ENCODE measurements at places on chromosomes 1 and 21.

DNA sequence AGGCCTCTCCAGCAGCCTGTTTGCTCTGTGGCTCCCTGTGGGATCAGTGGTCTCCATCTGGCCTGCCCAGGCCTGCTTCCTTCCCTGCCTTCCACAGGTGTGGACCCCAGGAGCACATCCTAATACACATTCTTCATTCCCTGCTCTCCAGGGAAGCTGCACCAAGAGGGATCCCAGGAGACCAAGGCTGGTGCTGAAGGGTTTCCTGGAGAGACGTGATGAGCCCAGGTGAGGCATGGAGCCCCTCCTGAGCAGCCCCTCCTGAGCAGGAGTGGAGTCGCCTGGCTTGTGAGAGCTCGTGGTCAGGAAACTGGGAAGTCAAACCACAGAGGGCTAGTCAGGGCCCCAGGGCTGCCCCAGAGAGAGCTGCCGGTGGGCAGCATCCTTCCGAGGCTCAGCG is 561.4 kb downstream of the MATN1 start:
- no peak for DNase-seq

GRCh38 chr1:150544204-150544603 is 5.0 kb upstream of the ADAMTSL4 start:
- peak; percentile 28 for DNase-seq

DNA sequence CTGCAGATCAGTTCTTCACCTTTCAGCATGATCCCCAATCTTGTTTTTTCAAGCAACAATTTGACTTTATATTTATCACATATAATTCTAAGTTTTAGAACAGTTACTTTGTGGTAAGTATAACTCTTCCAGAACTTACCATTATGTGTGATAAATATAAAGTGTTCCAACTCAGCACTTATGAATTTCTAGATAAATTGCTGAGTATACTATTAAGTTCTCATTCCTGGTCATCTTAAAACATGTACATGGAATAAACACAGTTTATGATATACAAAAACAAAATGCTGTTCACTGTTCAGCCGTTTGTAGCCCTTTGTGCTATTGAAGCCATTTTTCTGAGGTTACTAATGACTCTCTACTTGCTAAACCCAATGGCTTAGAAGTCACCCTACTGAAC is 5.1 kb upstream of the XPR1 start:
- DNase-seq: no peak

DNA sequence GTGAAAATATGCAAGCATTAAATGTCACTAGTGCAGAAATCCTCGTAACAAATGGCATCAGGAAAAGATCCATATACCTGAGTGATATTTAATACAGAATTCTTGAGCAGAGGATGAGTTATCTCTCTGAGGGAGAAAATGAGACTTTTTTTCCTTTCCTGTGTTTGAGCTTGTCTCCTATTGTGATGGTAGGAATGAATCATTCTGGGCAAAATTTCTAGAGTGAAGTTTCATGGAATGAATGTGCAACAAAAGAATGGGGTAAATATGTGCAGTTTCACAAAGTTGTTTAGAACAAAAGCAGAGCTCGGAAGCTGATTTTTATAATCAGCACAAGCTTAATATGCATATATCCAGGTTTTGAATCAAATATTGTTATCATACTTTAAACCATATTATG is 4.6 kb downstream of the CTPS1 start:
- no peak for DNase-seq

Data from K562 (cell line).